ENCODE measurements at places on chromosomes 7 and 10.

DNA sequence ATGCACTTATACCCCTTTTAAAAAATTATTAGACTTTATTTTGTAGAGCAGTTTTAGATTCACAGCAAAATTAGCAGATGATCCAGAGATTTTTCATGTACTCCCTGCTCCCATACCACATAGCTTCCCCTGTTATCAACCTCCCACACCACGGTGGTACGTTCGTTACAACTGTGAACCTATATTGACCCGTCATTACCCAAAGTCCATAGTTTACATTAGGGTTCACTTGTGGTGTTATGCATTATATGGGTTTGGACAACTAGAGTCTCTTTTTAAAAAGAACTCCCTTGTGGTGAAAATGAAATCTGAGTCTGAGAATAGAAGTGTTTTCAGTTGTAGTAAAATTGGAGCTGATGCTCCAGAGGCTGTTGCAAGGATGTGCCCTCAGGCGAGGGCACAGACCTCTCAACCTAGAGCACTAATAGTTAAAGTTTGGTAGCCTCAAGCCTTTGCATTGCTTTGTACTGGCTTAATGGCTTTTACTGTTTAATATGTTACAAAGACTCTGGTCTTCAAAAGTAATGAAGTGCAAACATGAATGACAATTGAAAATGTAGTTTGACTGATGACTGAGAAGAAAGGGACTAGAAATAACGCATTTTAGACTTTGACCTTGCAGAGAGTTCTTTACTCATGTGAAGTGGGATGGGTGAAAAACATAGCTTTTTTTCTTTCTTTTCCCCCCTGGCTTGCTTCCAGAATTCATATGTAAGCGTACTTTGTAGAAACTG, 30.6 kb upstream of the CSTF2T start:
- DNase-seq = no peak

DNA sequence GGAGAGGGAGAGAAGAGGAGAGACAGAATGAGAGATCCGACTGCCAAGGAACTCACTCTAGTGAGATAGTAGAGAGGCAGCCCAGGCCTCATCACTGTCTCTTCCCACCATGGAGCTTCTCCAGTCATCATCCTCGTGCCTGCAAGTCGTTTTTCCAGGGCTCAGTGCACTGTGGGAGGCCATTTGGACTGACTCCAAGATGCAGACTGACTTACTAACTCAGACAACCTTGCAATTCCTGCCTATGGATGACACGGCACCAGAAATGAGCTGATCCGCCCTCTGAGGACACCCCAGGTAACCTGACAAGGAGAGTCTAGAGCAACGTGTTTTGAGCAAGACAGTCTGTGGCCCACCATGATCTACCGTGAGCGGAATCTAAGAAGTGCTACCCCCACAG, 154.9 kb downstream of the GLI3 start:
- DNase-seq = no peak

GRCh38 chr10:73905256-73906020, 5.5 kb upstream of the PLAU start:
- DNase-seq = no peak

DNA sequence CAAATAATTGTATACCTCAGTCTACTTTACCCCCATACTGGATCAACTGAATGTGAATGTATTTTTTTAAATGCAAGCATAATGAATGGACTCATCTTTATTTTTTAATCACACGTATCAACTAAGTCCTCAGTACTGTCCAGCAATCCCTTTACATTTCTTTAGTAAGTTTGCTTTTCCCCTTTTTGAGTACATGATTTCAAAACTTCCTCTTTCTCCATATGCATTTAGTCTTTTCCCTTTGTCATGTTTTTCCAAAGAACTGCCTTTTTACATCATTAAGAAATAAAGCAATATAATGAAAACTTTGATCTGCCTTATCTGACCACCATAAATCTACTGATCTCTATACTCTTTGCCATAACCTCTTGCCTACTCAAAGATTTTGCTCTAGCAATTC, 182.5 kb upstream of the AKR1E2 start:
- no peak for DNase-seq

DNA sequence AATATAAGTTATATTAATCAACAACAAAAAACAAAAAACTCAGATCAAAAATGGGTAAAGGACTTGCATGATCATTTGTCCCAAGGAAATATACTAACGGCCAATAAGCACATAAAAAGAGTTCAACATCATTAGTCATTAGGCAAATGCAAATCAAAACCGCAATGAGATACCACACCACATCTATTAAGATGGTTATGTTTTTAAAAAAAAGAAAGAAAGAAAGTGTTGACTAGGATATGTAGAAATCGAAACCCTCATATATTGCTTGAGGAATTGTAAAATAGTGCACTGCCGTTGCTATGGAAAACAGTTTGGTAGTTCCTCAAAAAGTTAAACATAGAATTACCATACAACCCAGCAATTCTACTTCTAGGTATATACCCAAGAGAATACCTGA, 39.4 kb upstream of the CTNNA3 start:
- DNase-seq = no peak

DNA sequence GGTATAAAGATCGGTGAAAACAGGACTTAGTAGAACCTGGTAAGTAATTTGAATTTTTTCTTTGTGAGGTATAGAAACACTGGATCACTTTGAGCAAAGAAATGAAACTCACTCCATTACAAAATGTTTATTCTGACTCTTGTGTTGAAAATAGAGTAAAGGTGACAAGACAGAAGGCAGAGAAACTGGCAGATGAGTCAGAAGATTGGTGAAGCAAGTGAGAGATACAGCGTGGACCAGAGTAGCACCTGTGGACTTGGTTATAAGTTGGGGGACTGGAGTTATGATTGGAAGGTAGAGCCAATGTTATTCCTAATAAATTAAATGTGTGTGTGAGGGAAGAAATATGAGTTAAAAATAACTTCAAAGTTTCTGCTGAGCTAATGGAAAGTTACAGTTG, 620.9 kb downstream of the ZWINT start:
- DNase-seq = no peak

GRCh38 chr10:79940431-79940830, 8.5 kb downstream of the SFTPD start:
- DNase-seq = no peak

DNA sequence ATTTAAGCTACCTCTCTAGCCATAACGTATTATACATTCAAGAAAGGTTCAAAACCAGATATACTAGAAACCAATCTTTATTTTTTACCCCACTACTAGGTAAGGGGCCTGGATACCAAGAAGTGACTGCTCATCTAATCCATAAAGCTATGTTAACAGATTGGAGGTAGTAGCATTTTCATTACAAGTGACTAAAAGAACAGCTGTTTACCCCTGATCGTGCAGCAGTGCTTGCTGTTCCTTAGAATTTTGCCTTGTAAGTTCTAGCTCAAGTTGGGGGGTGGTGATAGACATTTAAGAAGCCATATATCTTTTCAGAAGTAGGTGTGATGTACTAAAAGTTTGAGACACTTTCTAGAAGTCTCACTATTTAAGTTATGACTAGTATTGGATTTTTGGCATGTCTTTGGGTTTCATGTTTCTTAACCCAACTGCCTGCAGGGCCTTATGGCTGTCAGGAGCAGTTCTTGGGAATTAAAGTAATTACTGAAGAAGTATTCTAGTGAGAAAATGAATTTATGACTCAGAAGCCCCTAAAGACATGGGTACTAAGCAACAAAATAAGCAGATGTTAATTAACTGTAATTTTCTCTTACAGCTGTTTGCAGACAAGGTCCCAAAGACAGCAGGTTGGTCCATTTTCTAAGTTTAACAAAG, 2.3 kb downstream of the PPIA start:
- DNase-seq = no peak

- DNase-seq = no peak
These were observed 298.9 kb upstream of the PITRM1 start for GRCh38 chr10:3471472-3471871.

GRCh38 chr7:116598278-116598677, 73.4 kb downstream of the CAV1 start:
- no peak for DNase-seq

- no peak for DNase-seq
These were observed 11.6 kb downstream of the CD36 start for GRCh38 chr7:80650030-80650429.

DNA sequence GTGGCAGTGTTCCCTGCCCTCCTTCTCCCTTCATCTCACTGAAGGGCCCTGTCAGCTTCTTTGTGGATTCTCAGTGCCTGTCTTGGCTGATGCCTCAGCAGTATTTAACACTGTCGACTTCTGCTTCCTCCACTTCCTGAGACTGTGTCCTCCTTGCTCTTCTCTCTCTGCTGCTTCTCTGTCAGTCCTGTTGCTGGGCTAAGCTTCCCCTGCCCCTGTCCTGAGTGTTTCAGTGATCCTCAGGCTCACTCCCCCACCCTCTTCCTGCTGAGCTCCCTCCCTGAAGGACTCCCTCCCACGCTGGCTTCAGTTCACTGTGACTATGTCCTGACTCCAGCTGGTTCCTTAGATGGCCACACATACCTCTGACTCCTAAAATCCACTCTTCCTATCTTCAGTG, 64.9 kb downstream of the CREM start:
- DNase-seq = no peak

DNA sequence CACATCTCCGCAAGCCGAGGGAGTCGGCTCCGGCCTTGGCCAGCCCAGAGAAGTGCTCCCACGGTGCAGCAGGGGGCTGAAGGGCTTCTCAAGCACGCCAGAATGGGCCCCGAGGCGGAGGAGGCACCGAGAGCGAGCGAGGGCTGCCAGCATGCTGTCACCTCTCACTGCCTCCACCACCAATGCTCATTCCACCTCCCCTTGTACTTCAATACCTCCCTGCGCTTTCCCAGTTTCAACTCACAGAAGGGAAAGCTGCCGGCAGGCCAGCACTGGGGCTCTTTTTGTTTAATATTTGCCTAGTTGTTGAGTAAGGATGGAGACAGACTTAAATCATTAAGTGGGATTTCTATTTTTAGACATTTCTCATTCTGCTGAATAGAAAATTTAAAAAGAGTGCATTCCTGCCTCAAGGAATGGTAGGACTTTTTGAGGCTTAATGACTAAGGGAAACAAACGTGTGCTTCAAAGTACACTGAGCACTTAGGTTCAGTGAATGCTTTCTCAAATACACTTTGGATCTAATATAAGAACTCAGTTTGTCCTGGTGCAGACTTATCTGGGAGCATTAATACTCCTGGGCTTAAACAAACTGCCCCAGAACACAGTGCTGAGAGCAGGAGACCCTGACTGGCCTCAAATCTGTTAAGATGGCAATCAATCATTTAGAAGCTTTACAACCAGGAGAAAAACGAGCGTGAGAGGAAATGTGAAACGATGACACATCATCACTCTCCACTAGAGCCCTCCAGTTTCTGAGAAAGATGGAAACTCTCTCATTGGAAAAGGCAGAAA, 131.2 kb downstream of the RALA start:
- DNase-seq = no peak

DNA sequence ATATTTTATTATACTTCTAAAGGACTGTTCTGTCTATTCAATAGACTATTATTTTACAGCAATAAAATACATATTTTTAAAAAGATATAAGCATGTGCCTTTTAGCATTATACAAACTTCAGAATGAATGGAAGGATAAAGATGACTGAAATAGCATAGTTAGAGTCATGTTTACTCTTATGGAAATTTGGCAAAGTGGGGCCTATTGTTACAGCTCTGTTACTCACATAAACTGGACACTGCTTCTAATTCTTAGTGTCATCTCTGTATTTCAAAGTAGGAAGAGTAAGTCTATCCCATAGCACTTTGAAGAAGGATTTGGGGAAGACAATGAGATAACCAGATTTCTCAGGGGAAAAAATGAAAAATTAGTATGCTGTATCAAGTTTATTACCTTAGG, 168.2 kb downstream of the SKAP2 start:
- no peak for DNase-seq

- no peak for DNase-seq
These were observed 193.1 kb downstream of the SUGCT start for GRCh38 chr7:40327873-40328272.

GRCh38 chr10:44923611-44924010, 12.5 kb downstream of the TMEM72 start:
- DNase-seq = no peak

DNA sequence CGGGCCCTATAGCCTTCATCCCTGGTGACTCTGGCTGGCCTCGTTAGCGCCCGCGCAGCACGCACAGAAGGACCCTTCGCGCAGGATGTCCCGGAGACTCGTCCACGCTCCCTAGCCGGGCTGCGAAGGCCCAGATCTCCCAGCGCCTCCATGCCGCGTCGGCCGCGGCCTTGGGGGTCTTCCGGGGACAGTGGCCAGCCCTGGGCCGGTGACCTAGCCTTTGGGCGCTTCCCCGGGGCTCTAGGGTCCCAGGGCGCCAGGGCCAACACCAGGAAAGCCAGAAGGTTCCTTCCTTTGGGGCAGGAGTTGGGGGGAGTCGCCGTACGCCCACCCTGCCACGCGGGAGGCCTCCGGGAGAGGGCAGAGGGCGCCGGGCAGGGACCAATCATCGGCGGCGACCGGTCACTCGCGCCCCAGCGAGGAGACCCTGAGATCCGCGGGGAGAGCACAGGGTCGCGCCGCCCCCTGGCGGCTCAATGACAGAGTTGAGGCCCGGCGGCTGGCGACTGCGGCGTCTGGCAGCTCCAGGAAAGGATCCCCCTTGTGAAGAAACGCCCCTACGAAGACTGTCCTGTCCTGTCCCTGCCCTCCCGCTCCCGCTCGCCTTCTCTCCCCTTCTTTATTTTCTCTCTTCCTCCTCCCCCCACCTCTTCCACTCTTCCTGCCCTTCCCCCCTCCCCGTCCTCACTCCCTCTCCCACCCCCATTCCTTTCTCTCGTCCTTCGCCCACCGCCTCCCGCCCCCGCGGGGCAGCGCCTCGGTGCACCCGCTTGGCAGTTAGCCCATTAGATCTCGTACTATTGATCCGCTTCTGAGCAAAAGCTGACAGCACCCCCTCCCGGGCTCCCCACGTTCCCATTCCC, 62.3 kb upstream of the LBX1 start:
- DNase-seq = peak; percentile 13

DNA sequence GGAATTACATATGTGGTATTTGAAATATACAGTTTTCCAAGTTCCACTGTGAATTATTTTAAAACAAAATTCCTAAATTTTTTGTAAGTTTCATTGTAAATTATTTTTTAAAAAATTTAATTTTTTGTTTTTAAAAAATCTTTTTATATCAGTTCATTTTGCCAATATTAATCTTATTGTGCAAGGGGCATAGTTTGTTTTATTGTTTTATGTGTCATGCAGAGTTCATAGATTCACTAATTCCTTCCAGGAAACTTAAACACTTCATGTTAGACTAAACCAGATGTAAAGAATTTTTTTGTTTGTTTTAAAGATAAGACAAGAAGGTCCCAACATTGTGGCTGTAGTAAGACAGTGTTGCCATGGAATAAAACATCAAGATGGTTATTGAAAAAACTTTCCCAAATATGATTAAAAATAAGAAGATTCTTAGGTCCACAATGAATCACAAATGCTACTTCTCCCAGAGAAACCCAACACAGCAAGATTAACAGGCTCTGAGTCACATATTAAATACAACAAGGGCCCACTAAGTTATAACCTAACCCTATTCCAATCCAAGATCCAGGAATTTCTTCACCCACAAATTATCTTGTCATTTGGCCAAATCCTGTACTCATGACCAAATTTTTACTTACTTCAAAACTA, 464.7 kb upstream of the IGFBP3 start:
- DNase-seq = no peak
